ENCODE measurements at places on chromosomes 1 and 21.

- no peak for DNase-seq
Measured at GRCh38 chr1:87805666-87806378, 477.1 kb downstream of the LMO4 start.

- DNase-seq = no peak
Measured at GRCh38 chr1:181134543-181135436, 46.3 kb downstream of the IER5 start.

GRCh38 chr1:61080413-61081143, 1.8 kb upstream of the NFIA start:
- no peak for DNase-seq

DNA sequence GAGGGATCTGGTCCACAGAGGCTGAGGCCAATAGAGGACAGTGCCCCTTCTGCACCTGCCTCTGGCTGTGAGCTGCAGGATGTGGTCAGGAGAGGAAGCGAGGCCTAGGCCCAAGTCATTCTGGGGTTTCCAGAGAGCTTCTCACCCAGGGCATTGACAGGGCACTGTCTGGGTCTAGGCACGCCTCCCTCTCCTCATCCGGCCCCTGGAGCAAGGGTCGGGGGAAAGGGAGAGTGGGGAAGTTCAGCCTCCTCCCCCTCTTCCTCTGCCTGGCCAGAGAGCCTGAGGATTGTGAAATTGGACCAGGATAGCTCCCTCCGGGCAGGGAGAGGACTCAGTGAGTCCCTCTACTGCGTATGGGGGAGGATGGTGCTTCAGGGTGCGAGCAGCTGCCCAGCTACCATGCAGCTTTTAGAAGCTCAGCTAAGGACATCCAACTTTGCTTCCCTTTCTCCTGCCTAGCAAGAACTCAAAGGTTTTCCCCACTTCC, 6.3 kb upstream of the INAVA start:
- no peak for DNase-seq

- DNase-seq = no peak
Measured at GRCh38 chr1:229704157-229704556, 78.1 kb downstream of the URB2 start.
